ENCODE measurements at places on chromosomes 4 and X.
A peak's percentile ranks its signal among the peaks of the same experiment; 100 is the strongest.

DNA sequence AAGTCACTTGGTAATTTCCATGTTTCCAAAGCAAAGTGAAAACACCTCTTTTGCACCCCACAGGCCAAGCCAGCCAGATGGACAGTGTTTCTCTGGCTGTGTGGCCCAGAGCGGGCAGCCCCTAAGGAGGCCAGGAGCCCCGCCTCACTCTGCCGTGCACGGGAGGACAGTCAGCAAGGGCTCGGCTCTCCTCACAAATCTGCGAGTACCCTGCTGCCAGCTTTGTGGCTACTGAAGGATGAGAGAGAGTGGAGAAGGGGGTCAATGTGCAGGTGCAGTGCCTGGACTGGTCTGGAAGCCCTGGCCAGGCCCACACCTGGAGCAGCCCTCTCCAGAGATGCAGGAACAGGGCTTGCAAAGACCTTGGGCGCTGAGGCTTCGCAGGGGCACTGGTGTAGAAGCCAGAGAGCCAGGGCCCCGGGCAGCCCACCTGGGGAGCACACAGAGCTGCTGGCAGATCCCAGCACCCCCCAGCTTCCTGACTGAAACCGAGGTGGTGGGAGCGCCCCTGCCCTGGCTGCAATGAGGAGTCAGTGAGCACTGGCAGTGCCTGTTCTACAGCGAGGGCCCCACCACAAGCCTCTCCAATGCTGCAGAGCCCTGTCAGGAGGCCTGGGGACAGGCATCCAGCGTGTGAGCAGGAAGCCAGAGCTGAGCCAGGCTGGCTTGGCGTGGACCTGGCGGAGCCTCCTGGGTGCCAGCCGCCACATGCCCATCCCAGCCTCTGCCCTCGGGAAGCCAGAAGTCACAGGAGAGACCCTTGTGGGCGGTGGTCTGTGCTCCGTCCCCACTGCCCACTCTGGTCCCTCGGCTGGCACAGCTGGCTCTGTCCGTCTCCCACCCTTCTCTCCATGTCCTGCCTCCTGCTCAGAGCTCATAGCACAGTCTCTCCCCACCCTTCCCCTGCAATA, 3.9 kb downstream of the SPON2 start:
- no peak for DNase-seq

GRCh38 chr4:2833671-2834000, 10.0 kb upstream of the ADD1 start:
- DNase-seq, result no peak

GRCh38 chr4:47315346-47315745, 148.2 kb downstream of the COMMD8 start:
- DNase-seq, result no peak

DNA sequence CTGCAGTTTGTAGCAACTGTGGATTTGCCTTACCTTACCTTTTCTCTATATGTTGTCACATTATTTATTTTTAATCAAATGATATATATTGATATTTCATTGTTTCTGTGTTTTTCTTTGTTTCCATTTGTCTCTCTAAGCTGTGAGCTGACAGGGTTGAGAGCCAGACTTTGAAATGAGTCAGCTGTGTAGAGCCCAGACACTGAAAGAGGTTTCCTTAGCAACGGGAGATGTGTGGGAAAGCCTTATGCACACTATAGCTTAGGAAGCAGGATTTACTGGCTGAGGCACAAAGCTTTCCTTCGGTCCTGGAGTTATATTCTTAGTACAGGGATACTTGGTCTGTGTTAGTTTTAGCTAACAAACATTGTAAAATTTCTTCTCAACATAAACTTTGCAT, 192.2 kb downstream of the FGF13 start:
- DNase-seq, result no peak

DNA sequence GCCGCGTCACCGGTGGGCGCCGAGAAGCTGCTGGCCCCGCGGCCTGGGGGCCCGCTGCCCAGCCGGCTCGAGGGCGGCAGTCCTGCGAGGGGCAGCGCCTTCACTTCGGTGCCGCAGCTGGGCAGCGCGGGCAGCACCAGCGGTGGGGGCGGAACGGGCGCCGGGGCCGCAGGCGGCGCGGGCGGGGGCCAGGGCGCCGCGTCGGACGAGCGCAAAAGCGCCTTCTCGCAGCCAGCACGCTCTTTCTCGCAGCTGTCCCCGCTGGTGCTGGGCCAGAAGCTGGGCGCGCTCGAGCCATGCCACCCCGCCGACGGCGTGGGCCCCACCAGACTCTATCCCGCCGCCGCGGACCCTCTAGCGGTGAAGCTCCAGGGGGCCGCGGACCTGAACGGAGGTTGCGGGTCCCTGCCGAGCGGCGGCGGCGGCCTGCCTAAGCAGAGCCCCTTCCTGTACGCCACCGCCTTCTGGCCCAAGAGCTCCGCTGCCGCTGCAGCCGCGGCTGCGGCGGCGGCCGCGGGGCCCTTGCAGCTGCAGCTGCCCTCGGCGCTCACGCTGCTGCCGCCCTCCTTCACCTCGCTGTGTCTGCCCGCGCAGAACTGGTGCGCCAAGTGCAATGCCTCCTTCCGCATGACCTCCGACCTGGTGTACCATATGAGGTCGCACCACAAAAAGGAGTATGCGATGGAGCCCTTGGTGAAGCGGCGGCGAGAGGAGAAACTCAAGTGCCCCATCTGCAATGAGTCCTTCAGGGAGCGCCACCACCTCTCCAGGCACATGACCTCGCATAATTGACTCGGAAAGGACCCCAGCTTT, 5.6 kb downstream of the PRDM8 start:
- peak; percentile 54 for DNase-seq

- DNase-seq, result no peak
These were observed 7.7 kb downstream of the LSM6 start for GRCh38 chr4:146183209-146183608.

DNA sequence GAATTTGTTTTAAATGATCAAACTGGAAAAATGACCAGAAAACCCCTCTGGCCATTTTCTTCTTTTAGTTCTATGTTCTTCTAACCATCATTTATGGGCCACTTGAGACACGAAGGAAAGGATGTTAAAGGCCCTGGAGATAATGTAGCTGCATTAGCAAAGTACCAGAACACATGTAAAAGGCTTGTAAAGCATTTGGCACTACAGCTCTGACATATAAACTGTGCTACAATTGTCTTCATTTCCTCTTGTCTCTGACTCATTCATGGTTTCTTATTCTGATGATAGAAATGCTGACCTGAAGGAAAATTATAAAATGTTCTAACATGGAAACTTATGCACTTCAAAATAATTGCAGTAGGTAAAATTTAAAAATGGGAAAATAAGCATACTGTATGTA, 388.7 kb downstream of the FAT4 start:
- DNase-seq, result no peak

DNA sequence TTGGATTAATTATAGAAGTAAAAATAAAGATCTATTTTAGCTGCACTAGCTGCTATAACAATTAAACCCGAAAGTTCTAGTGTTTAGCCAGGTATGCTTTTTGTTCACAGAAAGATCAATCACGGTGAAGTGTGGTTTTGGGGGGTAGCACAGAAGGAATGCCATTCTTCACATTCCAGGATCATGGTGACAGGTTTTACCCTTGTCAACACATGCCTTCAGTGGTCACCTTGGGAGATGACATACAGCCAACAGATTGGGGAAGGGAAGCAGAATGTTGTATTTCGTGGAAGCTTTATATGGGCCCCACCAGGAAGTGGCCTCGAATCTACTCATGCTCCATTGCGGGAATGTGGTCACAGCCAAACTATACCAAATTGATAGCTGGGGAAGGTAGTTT, 753.6 kb downstream of the RAPGEF2 start:
- no peak for DNase-seq

GRCh38 chrX:153569475-153569874, 29.5 kb downstream of the CCNQ start:
- DNase-seq, result no peak
